Umbilical cord (tissue), 2 donors: ENCODE measurements at places on chromosomes 4 and X.

DNA sequence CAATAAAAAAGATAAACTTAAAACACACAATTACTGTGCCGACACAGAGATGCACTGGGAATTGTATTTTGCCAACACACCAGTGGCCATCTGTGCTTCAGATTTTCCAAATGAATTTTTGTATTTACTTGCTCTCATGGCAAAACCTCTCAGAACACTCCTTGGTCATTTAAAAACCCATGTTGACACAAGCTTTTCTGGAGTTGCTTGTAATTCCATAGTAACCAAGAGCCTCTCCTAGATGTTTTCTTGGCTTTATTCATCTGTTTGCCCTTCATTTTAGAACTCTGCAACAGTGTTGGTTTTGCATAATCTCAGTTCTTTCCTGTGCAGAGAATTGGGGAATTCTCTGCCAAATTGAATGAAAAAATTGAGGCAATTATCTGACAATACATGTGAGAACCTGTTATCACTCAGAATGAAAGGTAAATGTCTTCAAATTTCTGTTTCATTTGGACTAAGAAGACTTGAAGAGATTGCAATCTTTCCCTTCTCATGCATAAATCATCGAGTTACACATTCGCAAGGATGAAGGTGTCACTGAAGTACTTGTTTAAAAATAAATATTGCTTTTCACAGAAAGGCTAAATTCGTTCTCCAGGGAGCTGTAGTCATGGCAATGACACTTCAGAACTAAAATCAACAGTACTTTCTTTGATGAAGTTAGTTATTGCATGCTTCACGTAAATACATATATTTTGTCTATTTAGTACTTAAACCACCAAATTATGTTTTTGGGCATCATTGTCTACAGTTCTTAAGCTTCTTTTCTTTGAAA lies 301.8 kb upstream of the CTSO start:
- DNase-seq = peak; percentile 64

DNA sequence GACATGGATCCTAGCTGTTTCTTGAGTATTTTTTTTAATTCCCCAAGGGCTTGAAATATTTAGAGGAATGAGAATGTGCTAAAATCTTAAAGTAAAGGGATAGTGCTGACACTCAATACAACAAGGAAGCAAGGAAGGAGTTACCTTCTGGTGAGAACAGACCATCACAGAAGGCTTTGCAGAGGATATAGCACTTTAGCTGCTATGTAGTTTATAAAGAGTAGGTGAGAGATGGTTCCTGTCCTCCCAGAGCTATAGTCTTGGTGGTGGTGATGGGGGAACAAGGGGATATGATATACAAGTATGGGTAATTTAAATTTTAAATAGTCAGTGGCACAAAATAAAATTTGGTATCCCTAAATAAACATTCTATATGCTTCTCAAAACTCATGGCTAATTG lies 47.6 kb downstream of the MTHFD2L start:
- DNase-seq = no peak

DNA sequence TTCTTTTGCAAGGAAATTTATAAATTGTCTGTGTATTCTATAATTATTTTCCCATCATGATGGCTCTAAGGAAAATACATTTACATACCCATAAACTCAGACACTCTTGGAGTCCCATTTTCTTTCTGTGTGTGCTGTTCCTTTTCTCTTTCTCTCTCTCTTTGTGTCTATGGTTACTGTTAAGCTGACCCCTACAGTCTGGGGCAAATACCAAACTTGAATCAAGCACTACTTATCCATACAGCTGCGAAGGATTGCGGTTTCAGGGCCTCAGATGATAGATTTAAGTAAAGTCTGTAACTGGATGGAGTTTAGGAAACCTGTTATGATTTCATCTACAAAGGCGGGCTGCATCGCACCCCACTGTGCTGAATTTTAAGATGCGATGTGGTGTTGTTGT lies 150.2 kb downstream of the SHROOM3 start:
- peak; percentile 83 for DNase-seq

GRCh38 chrX:49309401-49309981 lies 6.0 kb downstream of the GAGE10 start:
- DNase-seq = peak; percentile 58

GRCh38 chr4:18057821-18058533 lies 36.4 kb upstream of the LCORL start:
- no peak for DNase-seq

DNA sequence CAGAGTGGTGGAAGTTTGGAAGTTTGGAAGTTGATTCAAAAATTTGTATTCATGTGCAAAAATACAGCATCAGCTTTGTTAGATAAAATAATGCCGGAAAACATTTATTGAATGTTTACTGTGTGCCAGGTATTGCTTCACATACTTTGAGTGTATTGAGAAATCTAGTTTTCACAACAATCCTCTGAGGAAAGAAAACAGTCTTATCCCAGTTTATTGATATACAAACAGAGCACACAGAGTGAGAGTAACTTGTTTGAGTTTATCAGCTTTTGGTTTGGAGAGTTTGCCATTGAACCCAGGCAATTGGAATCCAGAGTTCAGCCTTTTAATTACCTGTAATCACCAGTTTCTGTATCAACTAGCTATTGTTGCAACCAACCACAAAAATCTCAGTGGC lies 127.2 kb upstream of the RPS6KA3 start:
- DNase-seq = no peak

GRCh38 chr4:163922302-163922701 lies 427.8 kb downstream of the TMA16 start:
- no peak for DNase-seq

DNA sequence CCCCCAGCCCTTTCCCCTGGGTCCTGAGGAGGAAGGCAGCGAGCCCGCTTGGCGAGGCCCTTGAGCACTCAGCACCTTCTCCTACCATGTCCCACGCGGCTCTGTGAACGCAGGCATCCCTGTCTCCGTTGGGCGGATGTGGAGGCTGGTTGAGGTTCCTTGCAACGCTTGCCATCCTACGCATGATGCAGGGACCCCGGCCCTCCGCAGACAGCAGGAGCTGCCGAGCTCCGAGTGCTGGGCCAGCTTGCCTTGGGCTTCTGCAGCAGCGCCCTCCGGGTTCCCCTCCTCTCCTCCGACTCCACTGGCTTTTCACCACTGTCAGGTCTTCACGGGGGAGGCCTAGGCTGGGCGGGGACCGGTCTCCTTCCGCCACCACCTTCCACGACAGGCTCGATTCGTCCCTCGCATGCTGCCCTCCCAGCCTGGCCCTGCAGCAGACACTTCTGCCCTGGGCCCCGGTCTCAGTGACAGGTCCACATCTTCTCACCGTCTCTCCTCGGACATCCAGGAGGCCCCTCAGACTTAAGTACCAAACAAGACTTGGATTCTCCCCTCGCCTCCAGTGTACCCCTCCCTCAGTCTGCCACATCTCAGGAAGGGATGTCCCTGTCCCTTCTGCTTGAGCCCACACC lies 67.6 kb upstream of the HGFAC start:
- DNase-seq = no peak
